NCI-H2081 (cell line): ENCODE measurements at places on chromosomes 2 and 18.
A peak's percentile ranks its signal among the peaks of the same experiment; 100 is the strongest.

GRCh38 chr2:148615381-148615841 lies 29.1 kb upstream of the EPC2 start:
- no peak for DNase-seq

- DNase-seq, result no peak
Observed at GRCh38 chr18:22213333-22213973, 44.1 kb downstream of the GATA6 start.

GRCh38 chr2:763766-764525 lies 86.7 kb upstream of the TMEM18 start:
- no peak for DNase-seq

GRCh38 chr2:179446476-179447141 lies 182.0 kb upstream of the SESTD1 start:
- DNase-seq, result no peak

- no peak for DNase-seq
Observed at GRCh38 chr2:183740241-183740640, 616.0 kb downstream of the NUP35 start.

GRCh38 chr2:134466141-134466540 lies 212.3 kb downstream of the MGAT5 start:
- peak; percentile 44 for DNase-seq
